ENCODE measurements at places on chromosomes 7 and 10.
A peak's percentile ranks its signal among the peaks of the same experiment; 100 is the strongest.

DNA sequence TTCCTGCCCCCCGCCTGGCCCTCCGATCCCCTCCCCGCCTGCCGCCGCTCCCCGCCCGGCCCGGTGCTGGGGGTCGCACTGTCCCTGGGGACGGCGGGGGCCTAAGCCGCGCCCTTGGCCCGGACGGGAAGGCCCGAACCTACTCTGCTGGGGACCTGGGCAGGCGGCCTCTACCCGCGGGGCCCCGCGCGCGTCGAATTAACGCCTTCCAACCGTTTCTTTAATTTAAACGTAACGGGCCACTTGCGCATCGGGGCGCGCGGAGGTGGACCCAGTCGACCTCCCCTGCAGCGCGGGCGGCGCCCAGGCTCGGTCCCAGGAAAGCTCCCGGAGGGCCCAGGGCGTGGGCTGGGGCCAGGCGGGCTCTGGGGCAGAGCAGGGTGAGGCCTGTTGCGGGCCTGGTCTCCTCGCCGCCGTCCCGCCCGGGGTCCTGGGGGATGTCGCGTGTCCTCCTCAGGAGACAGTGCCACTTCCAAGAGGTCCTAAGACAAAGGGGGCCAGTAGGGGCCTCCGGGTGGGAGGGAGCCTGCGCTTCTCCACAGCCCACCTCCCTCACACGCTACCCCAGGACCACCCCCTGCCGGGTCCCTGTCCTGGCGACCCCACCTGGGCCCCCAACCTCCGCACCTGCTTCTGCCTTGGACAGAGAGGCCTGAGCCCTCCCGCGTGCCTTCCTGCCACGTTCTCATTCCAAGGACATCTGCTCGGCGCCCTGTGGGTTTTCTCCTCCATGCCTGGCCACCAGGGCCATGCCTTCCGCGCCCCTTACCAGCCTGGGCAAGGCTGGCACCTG is 658 bp upstream of the PTPRN2 start:
- peak; percentile 45 for DNase-seq

DNA sequence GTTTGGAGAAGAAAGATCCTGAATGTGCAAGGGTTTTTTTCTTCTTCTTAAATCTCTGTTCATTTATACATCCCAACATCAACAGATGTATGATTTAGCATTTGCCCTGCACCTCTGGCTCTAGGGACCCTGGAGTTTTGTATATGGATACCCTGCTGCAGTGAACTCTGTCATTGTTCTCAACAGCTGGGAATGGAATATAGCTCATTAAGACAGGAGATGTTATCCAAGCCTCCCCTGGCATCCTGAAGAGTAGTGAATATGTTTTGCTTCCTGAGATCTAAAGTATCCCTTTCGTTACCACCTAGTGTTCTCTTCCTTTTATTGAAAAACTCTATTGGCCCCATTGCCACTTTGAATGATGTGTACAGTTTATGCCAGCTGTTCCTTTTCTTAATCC is 275.9 kb downstream of the EXOC4 start:
- DNase-seq = no peak

DNA sequence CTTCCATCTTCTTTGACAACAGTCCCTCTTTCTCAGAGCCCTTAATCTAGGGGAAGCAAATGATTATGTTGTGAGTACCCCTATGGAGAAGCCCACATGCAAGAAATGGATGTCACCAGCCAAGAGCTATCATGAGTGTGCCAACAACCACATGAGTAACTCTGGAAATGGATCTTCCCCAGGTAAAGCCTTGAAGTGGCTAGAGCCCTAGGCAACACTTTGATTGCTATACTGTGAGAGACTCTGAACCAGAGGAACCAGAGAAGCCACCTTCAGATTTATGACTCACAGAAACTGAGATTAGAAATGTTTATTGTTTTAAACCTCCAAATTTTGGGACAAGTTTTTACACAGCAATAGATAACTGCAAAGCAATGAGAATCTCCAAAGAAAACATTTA is 60.9 kb upstream of the COL1A2 start:
- DNase-seq = no peak

- DNase-seq = no peak
These were observed 43.4 kb upstream of the TARP start for GRCh38 chr7:38316733-38317360.

DNA sequence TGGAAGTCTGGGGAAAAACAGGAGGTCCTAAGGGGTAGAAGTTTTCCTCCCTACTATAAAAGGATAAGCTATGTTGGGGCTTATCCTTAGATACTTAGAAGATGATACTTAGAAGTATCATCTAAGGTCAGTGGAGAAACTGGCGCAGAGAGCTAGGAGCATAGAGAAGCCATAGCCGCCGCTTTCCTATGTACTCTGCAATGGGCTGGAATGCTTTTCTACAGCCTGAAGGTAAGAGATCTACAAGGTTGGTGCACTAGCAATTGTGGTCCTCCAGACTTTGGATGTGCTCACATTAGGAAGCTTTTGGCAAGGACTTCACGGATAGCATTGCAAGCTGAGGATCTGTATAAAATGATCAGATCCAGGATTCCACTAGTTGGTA is 12.4 kb upstream of the OPTN start:
- no peak for DNase-seq

All from left ventricle myocardium superior (tissue), 1 donor.